ENCODE measurements at places on chromosomes 2 and 18.

- DNase-seq = no peak
These were observed 100.9 kb downstream of the BAZ2B start for GRCh38 chr2:159515441-159515840.

DNA sequence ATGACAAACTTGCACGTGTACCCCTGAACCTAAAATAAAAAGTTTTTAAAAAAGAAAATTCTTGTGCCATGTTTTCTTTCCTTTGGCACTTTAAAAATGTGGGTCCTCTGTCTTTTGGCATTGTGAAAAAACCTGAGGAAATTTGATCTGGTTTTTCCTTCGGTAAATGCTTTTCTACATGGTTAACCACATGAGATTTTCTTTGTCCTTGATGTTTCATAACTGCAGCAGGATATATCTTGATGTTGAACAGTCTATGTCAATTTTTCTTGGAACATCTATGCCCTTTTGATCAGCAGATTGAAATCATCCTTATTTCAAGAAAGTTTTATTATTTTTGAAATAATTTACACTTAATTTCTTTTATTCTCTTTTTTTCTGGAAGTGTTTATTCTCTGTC is 109.1 kb downstream of the TMEM17 start:
- no peak for DNase-seq

DNA sequence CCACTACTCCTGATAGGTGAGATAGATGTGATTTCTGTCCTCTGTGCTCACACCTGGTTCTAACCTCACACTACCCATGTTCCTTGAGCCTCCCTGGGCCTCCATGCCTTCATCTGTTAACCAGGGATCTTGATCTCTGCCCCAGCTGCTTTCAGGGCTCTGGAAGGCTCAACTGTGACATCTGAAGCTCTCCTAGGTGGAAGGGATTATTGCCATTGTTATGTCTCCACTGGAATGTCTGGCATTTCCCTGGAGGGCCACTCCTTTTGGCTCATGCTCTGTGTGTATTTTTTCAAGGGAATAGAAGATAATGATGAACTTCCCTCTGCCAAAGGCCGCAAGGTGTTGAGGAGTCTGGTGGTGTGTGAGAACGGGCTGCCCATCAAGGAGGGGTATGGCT is 41.2 kb downstream of the PCARE start:
- no peak for DNase-seq

DNA sequence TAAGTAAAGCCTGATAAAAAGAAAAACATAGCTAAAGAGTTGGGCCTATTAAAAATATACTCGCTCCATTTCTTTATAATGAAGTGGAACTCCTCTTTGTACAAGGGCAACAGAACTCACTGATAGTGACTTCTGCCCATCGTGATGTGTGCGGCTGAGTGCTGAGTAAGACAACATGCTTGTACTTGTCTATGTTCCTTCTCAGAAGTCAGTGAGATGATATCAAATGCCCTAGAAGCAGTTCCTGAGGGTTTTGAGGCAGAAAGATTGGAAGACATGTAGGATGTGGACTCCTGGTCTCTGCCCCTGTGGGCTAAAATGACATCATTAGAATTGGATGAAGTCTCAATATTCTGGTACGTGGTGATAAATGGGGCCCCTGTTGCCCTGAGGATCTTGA is 73.8 kb downstream of the USP40 start:
- no peak for DNase-seq

DNA sequence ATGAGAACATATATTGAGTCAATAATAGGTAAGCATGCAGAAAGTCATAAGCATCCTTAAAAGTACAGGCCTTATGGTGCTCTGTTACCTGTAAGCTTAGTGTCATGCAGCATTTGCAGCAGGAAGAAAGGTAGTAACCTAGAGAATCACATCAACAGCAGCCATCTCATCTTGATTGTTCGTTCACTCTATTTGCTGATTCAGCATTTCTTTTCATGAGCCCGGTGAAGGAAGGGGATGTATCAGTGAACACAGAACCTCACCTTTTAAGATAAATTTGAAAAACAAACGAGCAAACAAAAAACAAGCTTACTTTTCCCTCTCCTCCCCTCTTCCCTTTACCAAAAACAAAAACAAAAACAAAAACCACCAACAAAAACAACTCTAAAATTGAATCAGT is 89.9 kb downstream of the MIB1 start:
- DNase-seq = no peak

GRCh38 chr2:151872463-151872862 is 44.2 kb upstream of the ARL5A start:
- DNase-seq = no peak

GRCh38 chr2:106208874-106209273 is 14.8 kb upstream of the UXS1 start:
- no peak for DNase-seq

DNA sequence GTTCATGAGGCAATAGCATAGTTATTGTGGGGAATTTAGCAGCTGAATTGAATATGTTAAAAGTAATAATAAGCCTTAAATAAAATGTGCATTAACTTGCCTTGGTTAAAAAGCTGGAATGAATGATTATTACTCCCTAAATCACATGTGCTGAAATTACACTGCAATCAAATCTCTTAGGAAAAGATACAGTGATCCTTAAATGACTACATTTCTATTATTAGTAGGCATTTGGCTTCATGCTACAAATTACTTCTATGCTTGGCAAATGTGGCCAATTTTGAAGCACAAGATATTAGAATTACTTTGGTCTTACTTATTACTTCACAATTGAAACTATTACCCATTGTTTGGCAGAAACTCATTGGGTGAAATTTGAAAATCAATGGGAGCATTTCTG is 5.4 kb downstream of the RND3 start:
- DNase-seq = no peak

DNA sequence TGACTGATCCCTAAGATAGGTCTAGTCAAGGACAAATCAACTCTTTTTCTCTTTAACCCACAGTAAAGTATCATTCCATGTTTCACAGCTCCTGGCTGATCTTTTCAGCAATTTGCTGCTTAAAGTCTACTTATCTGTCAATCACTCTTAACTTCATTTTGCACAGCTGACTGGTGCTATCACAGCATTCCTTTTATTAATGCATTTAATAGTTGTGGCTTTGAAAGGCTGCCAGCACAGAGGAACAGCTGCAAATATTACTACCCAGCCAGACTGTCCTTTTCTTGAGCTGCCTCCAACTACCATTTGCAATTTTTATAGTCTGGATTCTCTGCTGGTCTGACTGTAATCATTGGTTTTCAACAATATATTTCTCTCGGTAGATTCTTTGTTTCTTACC is 303.5 kb downstream of the STK39 start:
- DNase-seq = no peak

DNA sequence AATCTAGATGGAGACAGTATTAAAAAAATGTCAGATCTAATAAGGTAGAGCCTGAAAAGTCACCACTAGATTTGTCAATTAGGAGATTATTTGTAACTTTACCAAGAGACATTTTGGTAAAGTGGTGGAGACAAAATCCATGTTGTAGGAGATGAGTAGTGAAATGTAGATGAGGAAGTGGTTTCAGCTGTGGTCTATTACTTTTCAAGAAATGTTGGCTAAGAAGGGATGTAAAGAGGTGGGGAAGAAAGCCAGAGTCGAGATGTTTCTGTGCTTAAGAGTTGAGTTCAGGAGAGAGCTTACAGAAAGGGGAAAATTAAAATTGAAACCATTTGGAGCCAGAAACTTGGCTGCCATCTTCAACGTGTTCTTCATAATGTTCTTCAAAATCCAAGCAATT is 22.2 kb downstream of the ACVR2A start:
- DNase-seq = no peak

DNA sequence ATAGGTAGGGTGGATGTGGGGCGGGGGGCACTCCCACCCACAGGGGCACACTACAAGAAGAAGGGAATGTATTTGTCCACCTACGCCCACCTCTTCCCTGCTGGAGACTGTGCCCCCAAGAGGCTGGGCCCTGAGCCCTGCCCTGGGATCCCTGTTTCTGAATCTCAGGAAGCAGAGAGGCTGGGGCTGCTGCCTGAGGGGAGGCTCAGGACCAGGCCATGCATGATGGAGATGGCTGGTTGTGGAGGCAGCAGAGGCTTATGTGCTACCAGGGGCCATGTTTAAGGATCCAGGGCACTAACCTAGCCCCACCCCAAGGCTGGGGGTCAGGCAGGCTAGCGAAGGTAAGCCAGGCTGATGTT is 81.1 kb upstream of the OTOF start:
- no peak for DNase-seq

All from nephron progenitor cell (in vitro differentiated cells).